ENCODE measurements at places on chromosomes 1 and 21. TPM values are rescaled to one million over a fixed set of nuclear protein-coding genes. Genes with fewer than 3 reads are reported as not detected.

DNA sequence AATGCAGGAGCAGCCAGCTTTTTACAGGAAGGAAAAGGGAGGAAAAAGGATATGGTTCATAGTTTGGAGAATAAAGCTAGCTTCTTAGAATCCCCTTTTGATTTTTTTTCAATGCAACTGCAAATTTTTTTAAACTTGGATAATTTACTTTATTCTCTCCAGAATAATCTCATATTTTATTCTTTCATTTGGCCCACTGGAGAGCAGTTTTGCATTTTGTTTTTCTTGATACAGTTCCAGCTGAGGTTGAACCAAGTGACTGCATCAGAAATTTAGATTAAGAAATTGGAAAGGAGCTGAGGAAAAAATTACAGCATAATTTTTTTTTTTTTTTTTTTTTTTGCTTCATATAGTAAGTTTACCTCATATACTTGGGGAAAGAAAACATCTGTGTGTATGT is 22.8 kb downstream of the GABPA start:
- no peak for DNase-seq

GRCh38 chr1:48740621-48741020 is 36.1 kb downstream of the BEND5 start:
- no peak for DNase-seq

- DNase-seq, result no peak
These were observed 770 bp downstream of the NTNG1 start for GRCh38 chr1:107141491-107142126.

DNA sequence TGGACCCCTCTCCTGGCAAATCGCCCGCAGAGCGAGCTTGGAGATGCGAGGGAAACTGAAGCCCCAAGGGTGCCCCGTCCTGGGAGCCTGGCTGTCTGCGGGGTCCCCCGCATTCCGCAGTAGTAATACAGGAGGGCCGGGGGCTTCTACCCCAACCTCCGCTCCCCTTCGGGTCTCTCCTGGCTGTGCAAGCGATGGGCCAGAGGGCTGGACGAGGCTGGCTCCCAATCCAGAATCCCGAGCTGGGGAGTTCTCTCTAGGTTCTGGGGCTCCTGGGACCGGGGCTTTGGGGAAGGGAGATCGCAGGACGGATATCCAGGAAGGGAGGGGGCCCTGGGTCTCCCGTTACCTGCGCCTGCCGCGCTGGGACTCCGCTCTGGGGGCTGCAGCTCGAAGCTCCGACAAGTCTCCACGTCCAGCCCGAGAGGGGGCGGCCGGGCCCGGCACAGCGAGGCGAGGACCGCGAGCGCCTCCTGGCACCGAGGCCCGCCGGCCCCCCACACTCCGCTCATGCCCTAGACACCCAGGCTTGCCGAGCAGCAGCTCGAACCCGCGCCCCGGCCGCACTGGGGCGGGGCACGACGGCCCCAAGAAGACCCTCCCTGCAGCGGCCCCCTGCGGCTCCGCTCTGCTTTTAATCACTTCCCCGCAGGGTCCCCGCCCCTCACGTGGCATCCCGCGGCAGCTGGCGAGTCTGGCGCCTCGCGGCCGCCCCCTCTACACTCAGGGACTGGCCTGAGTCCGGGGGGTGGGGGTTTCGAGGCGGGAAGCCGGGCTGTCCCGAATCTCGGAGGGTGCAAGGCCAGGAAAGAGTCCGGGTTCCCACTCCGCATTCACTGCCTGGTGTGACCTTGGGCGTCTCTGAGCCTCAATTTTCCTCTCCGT is at the start of gene SYT6:
TSS of gene SYT6 (minus strand) at position 609 of the 885 bp plus-strand sequence. CDS start at position 512, 97 bp downstream.
- no peak for DNase-seq

Gene KCNE1
- 0.20 TPM for total RNA-seq

Gene ZNF670
- 0.82 TPM for total RNA-seq
